ENCODE measurements at places on chromosomes 1 and 21. TPM values are rescaled to one million over a fixed set of nuclear protein-coding genes. Genes with fewer than 3 reads are reported as not detected.

GRCh38 chr1:4172644-4173599, 272.9 kb upstream of the C1orf174 start:
- no peaks in the 10 kb centered on the region for H3K27me3 ChIP-seq
- DNase-seq = no peak
- no peaks in the 10 kb centered on the region for H3K36me3 ChIP-seq
- H3K27ac ChIP-seq = no peak overlapping the region

GRCh38 chr1:55065648-55066047, 26.3 kb downstream of the PCSK9 start:
- no peak overlapping the region for H3K4me3 ChIP-seq
- DNase-seq = no peak
- H3K4me1 ChIP-seq = no peaks in the 10 kb centered on the region
- H3K27ac ChIP-seq = no peak overlapping the region

GRCh38 chr1:83692524-83693381, 306.2 kb downstream of the TTLL7 start:
- no peak overlapping the region for H3K27ac ChIP-seq
- H3K36me3 ChIP-seq = no peaks in the 10 kb centered on the region
- no peaks in the 10 kb centered on the region for H3K27me3 ChIP-seq
- peaks cover 4% of the 10 kb centered on the region for H3K4me1 ChIP-seq

GRCh38 chr1:63198871-63199394, 123.4 kb upstream of the FOXD3 start:
- H3K4me3 ChIP-seq = no peak overlapping the region
- H3K4me1 ChIP-seq = peaks cover 25% of the 10 kb centered on the region
- H3K27ac ChIP-seq = no peak overlapping the region
- H3K27me3 ChIP-seq = peaks cover 69% of the 10 kb centered on the region
- no peaks in the 10 kb centered on the region for H3K36me3 ChIP-seq
- peak; percentile 73 for DNase-seq

DNA sequence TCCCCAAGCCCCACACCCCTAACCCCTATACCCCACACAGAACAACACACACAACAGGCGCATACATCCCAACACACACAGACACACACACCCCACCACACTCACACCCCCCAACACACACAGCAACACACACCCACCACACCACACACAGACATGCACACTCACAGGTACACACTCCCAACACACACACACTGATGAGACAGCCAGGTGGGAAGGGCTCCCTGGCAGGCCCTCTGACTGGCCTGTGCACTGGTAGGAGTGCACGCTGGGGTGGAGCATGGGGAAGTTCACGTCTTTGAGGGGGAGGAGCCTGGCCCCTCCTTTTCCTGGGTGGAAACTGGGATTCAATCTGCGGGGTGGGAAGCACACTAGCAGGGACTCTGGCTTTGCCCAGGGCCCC, 116.7 kb downstream of the RHOU start:
- no peaks in the 10 kb centered on the region for H3K27me3 ChIP-seq
- no peak overlapping the region for H3K4me3 ChIP-seq

DNA sequence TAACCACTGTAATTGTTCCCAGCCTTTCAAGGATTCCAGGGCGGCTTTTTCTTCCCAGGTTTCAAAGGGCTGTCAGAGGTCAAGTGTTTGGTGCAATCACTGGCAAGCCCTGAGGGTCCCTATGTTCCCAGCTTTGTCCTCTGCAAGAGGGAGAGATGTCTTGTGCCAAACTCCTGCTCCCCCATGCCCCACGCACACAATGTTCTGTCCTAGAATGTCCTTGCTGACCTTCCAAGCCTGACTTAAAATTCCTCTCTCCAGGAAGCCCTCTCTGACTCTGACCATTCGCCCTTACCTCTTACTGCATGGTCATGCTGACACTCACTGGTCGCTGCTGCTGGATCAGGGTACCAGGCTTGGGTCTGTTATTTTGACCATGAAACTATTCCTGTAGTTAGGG, 152.5 kb upstream of the KCND3 start:
- H3K36me3 ChIP-seq = no peaks in the 10 kb centered on the region
- DNase-seq = no peak
- H3K4me3 ChIP-seq = no peak overlapping the region
- H3K27ac ChIP-seq = no peak overlapping the region

DNA sequence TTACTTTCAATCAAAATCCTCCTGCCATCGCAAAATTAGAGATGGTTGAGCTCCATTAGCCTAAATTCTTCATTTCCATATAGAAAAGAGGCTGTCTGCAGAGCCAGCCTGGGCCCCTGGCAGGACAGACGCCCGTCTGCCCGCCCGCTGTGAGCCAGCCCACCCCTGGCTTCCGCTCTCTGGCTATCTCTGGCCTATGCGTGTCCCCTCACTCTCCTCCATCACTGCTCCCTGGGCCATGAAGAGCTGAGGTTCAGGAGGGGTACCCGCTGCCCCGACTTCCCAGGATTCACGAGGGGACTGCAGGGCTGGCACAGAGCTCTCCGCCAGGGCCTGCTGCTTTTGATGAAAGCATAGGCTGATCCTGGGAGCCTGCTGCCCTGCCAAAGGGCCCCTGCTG, 117.6 kb downstream of the CASZ1 start:
- no peak for DNase-seq
- H3K36me3 ChIP-seq = no peaks in the 10 kb centered on the region
- no peak overlapping the region for H3K4me3 ChIP-seq
- H3K27me3 ChIP-seq = no peaks in the 10 kb centered on the region
- H3K4me1 ChIP-seq = peaks cover 58% of the 10 kb centered on the region

DNA sequence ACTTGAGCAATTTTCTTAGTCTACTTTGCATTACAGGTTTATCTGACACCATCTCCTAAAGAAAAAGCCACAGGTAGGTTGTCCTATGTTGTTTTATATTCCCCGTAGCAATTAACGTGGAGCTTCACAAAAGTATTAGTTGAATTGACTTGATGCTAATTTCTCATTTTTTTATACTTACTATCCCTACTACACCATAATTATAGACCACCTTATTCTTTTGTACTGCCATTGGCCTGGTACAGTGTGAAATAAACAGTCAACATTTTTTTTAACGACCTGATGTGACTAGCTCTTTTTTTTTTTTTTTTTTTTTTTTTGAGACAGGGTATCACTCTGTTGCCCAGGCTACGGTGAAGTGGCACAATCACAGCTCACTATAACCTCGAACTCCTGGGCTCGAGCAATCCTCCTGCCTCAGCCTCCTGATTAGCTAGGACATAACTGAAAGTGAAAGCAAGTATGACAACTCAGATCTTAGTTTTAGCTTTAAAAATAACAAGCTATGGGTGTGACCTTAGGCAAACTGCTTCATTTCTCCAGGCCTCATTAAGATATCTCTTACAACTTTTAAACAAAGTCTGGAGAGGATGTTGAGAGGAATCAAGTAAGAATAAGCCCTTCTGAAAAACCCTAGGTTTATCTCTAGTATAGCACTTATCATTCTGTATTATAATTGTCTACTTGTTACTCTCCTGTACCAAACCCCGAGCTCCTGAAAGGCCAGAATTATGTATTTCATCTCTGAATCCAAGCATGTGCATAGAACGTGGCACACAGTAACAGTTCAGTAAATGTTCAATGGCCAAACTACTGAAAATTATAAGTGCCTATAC, 49.5 kb downstream of the LUZP1 start:
- H3K4me3 ChIP-seq = no peak overlapping the region
- H3K27me3 ChIP-seq = no peaks in the 10 kb centered on the region
- H3K27ac ChIP-seq = no peak overlapping the region
- H3K36me3 ChIP-seq = no peaks in the 10 kb centered on the region

GRCh38 chr1:245825128-245825901, 670.5 kb downstream of the KIF26B start:
- H3K36me3 ChIP-seq = no peaks in the 10 kb centered on the region
- no peaks in the 10 kb centered on the region for H3K4me1 ChIP-seq
- DNase-seq = peak; percentile 52
- H3K27me3 ChIP-seq = no peaks in the 10 kb centered on the region
- no peak overlapping the region for H3K4me3 ChIP-seq

GRCh38 chr1:10909697-10910680, 102.5 kb upstream of the TARDBP start:
- no peak for DNase-seq
- no peaks in the 10 kb centered on the region for H3K4me1 ChIP-seq
- H3K36me3 ChIP-seq = no peaks in the 10 kb centered on the region
- H3K27me3 ChIP-seq = no peaks in the 10 kb centered on the region

GRCh38 chr21:43789276-43790009, at the start of gene RRP1:
Gene RRP1 (plus strand): TSS chr21:43789577. CDS start chr21:43789630, 53 bp downstream.
- H3K27ac ChIP-seq = peak within 1 kb of the TSS; percentile 74
- peaks cover 13% of the 10 kb centered on the region for H3K36me3 ChIP-seq
- DNase-seq = peak; percentile 95
- H3K4me3 ChIP-seq = peak within 1 kb of the TSS; percentile 84

DNA sequence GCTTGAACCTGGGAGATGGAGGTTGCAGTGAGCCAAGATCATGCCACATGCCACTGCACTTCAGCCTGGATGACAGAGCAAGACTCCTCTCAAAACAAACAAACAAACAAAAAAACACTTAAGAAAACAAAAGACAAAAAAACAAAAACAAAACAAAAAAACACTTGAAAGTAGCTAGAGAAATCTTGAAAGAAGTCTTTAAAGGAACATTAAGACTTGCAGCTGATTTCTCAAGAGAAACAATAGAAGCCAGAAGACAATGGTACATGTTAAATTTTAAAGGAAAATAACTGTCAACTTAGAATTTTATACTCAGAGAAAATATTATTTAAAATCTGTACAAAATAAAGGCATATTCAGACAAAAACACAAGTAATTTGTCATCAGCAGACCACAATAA, 71.3 kb downstream of the HLX start:
- H3K27ac ChIP-seq = no peak overlapping the region
- DNase-seq = no peak
- H3K36me3 ChIP-seq = no peaks in the 10 kb centered on the region
- no peaks in the 10 kb centered on the region for H3K27me3 ChIP-seq

DNA sequence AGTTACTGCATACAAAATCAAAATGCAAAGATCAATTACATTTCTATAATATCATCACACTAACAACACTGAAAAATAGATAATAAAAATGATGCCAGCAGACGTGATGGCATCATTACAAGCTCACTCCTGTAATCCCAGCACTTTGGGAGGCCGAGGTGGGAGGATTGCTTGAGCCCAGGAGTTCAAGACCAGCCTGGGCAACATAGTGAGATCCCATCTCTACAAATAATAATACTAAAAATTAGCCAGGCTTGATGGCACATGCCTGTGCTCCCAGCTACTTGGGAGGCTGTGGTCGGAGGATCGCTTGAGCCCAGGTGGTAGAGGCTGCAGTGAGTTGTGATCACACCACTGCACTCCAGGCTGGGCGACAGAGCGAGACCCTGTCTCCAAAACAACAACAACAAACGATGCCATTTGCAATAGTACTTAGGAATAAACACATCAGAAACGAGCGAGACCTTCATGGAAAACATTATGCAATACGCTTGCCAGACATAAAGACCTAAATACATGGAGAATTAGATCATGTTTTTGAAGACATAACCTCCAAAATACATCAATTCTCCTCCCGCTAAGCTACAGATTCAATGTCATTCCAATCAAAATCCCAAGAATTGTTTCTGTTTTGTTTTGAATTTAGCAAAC, 86.6 kb upstream of the ERRFI1 start:
- H3K36me3 ChIP-seq = no peaks in the 10 kb centered on the region
- H3K4me1 ChIP-seq = peaks cover 9% of the 10 kb centered on the region
- no peak for DNase-seq
- H3K27me3 ChIP-seq = no peaks in the 10 kb centered on the region

GRCh38 chr1:223215026-223215425, 72.0 kb upstream of the TLR5 start:
- no peak overlapping the region for H3K27ac ChIP-seq
- no peak overlapping the region for H3K4me3 ChIP-seq
- no peaks in the 10 kb centered on the region for H3K27me3 ChIP-seq
- H3K4me1 ChIP-seq = peaks cover 13% of the 10 kb centered on the region
- no peaks in the 10 kb centered on the region for H3K36me3 ChIP-seq

GRCh38 chr1:46368791-46369190, 25.3 kb upstream of the FAAH start:
- no peak overlapping the region for H3K4me3 ChIP-seq
- H3K27me3 ChIP-seq = no peaks in the 10 kb centered on the region

GRCh38 chr1:53391982-53392381, 64.1 kb upstream of the LRP8 start:
- no peak for DNase-seq
- no peaks in the 10 kb centered on the region for H3K36me3 ChIP-seq
- no peaks in the 10 kb centered on the region for H3K4me1 ChIP-seq
- H3K27me3 ChIP-seq = no peaks in the 10 kb centered on the region
- no peak overlapping the region for H3K27ac ChIP-seq
- H3K4me3 ChIP-seq = no peak overlapping the region

DNA sequence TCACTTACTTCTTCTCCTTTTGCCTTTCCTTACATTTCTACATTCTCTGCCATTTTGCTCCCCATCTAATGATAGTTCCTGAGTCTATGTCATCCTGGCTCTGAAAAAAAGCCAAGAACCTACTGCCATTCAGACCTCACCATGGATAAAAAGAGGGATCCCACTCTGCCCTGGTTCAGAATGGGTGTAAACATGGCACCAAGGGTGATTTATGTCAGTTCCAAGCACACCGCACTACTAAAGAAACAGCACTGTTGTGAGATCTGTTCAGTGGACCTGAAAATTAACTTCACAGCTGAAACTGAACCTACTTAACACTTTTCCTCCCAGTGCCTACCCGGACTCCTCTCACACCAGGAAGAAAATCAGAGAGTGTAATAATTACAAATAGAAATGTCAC, 72.3 kb upstream of the NTPCR start:
- H3K36me3 ChIP-seq = no peaks in the 10 kb centered on the region
- H3K4me1 ChIP-seq = peaks cover 2% of the 10 kb centered on the region
- H3K27ac ChIP-seq = no peak overlapping the region
- no peak for DNase-seq

GRCh38 chr21:45941717-45942546, 39.6 kb upstream of the COL6A1 start:
- no peak overlapping the region for H3K27ac ChIP-seq
- H3K36me3 ChIP-seq = no peaks in the 10 kb centered on the region
- no peak overlapping the region for H3K4me3 ChIP-seq
- no peaks in the 10 kb centered on the region for H3K4me1 ChIP-seq
- no peak for DNase-seq

- no peak for DNase-seq
- no peaks in the 10 kb centered on the region for H3K4me1 ChIP-seq
- no peaks in the 10 kb centered on the region for H3K27me3 ChIP-seq
- H3K27ac ChIP-seq = no peak overlapping the region
- no peak overlapping the region for H3K4me3 ChIP-seq
- H3K36me3 ChIP-seq = no peaks in the 10 kb centered on the region
Observed at GRCh38 chr1:12678350-12678749, 34.5 kb downstream of the AADACL4 start.

GRCh38 chr1:85445906-85446305, 19.1 kb downstream of the DDAH1 start:
- H3K36me3 ChIP-seq = no peaks in the 10 kb centered on the region
- no peak overlapping the region for H3K4me3 ChIP-seq
- no peak for DNase-seq
- H3K27ac ChIP-seq = no peak overlapping the region
- H3K4me1 ChIP-seq = no peaks in the 10 kb centered on the region

GRCh38 chr1:21510885-21511578, 1.8 kb downstream of the ALPL start:
- peaks cover 20% of the 10 kb centered on the region for H3K27me3 ChIP-seq
- H3K27ac ChIP-seq = no peak overlapping the region
- DNase-seq = no peak
- H3K4me3 ChIP-seq = peak overlapping the region; percentile 10

CLCA1 gene
- 0.15 TPM for total RNA-seq

PHC2 gene
- total RNA-seq = 79.9 TPM

PTGFRN gene
- total RNA-seq = 29.2 TPM

NUCKS1 gene
- total RNA-seq = 109 TPM

LHX8 gene
- not detected for total RNA-seq

CNKSR1 gene
- 29.9 TPM for total RNA-seq

STIL gene
- total RNA-seq = 1.8 TPM

OR2G2 gene
- not detected for total RNA-seq

C1QA gene
- 502 TPM for total RNA-seq

ALX3 gene
- not detected for total RNA-seq

CFAP410 gene
- total RNA-seq = 45.3 TPM

CELA2A gene
- not detected for total RNA-seq

Data from lung (tissue), 17 donors.